ENCODE measurements at places on chromosomes 11 and 22.

- no peak for DNase-seq
Measured at GRCh38 chr11:102620818-102621561, 4.1 kb downstream of the MMP20 start.

GRCh38 chr22:20569059-20570058 is 61.9 kb downstream of the MED15 start:
- DNase-seq: peak; percentile 78

DNA sequence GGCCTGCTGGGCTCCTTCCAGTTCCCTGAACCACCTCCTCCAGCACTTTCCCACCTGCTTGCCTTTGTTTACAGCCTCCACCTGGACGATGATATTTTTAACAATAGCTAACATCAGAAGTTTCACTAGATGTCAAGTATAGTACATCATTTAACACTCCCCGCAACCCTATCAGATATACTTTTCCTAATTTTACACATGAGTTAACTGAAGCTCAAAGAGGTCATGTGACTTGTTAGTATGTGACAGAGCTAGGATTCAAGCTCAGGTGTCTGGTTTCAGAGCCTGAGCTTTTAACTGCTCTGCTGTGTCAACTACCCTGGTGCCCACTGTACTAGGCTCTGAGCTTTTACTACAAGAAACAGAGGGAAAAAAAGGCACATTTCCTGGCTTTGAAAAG is 14.3 kb upstream of the HPX start:
- DNase-seq: no peak

GRCh38 chr22:38177926-38178604 is 3.6 kb downstream of the PLA2G6 start:
- no peak for DNase-seq

- no peak for DNase-seq
Measured at GRCh38 chr11:126702987-126703386, 297.6 kb downstream of the KIRREL3 start.

DNA sequence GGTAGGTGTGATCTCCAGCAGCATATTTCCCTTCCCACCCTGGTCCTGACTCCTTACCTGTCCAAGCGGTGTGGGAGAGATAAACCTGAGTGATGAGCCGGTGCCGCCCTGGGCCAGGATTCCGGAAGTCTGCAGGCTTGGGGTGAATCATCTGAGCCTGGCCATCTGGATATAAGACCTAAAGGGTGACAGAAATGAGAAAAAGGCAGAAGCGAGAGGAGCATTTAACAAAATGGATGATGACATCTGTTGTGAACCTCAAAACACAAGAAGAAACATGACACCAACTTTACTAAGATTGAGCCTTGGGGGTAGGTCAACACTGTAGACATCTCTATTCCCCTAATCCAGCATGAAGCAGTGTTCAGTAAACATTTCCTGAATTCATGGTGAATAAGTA is 62.8 kb downstream of the AAMDC start:
- DNase-seq: no peak

DNA sequence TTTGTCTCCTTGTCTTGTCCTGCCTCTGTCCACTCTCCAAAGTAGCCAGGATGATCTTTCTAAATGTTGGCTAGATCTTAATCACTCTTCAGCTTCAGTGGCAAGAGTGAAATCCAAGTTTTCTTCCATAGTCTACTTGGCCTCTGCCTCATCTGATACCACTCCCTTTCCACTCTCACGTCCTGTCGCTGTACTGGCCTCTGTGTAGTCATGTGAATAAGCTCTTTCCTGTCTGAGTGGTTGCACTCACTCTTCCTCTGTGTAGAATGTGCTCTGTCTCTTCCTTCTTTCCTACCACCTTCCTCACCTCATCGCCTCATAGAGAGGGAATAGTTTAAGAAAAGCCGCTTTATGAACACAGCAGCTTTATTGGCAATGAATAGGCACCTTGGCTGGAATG is 86.5 kb downstream of the WNT11 start:
- DNase-seq: no peak

GRCh38 chr11:114209904-114210303 is 86.3 kb upstream of the NNMT start:
- DNase-seq: no peak

GRCh38 chr11:126570489-126570888 is 215.0 kb downstream of the ST3GAL4 start:
- no peak for DNase-seq

DNA sequence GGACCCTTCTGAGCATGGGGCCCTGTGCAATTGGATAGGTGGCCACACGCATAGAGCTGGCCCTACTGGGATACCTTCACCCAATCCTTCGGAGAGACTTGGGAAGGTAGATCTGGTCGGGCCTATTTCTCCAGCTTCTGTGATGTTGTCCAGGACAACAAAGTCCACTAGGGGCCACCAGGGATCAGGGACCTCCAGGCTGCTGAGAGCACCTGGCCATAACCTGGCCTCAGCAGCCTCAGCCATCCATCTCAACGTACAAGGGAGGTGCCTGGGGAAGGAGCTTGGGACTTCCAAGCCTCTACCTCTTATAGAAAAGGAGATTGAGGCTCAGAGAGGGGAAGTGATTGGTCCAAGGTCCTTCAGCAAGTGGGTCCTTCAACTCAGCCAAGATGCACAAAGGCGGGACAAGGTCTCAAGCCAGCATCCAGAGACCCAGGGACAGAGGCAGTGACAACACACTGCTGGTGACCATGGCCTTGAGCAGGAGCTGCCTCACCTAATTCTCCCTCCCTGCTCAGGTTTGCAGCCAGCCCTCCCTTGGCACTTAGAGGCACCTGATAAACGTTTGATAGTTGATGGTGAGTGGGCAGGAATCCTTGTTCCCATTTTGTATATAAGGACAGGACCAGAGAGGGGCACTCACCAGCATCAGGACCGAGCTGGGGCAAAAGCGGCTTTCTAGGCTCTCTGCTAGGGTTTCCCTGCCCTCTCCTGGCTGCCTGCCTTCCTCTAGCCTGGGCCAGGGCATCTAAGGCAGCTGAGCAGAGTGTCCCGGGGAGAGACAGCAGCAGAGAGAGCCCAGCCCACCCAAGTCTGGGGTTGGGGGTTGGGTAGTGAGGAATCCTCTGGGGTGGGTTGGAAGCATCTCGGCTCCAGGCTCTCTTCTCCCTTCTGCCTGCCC is 4.5 kb downstream of the RAC2 start:
- no peak for DNase-seq
